Naive thymus-derived CD8-positive, alpha-beta T cell (primary cell): ENCODE measurements at places on chromosomes 2 and 18. TPM values are rescaled to one million over a fixed set of nuclear protein-coding genes. Genes with fewer than 3 reads are reported as not detected.

DNA sequence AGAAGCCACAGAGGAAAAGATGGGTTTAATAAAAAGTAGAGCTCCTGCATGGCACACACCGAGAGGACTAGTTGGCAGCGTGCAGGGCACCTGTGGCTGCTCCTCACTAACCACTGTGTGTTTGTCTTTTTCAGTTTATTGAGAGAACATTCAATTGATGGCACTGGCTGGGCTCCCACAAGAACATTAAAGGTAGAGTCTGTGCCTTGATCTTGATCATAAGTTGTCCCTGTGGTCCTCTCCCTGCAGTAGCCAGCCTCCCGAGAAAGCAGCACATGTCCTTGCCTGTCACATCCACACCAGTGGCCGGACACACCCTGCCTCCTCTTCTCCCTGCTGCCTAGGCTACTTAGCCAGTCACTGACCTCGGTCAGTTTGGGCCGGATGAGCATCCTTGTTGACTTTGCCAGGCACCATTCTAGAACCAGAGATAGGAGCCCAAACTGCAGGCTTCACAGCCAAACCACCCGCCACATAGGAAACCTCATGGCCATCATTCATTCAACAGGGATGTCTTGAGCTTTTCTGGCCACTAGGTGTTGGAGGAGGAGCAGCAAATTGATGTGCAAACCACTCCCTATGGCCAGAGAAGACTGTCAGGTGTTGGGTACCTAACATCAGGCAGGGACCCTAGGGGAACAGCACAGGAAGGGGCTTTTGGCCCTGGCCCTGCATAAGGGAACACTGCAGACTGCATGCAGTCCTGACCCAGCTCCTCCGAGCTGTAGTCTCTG is 30.2 kb upstream of the SCLY start:
- no peak for DNase-seq

- no peak for DNase-seq
Measured at GRCh38 chr2:129901754-129902415, 77.6 kb upstream of the RAB6C start.

- no peak for DNase-seq
Measured at GRCh38 chr2:207184768-207185167, 19.0 kb upstream of the KLF7 start.

- no peak for DNase-seq
Measured at GRCh38 chr2:136254681-136255080, 136.7 kb upstream of the CXCR4 start.

GRCh38 chr2:27025281-27025800 is 7.4 kb upstream of the TMEM214 start:
- DNase-seq = no peak

GRCh38 chr2:86645752-86646151 is 22.1 kb upstream of the RNF103 start:
- DNase-seq = no peak

GRCh38 chr2:62435720-62436119 is 70.3 kb downstream of the TMEM17 start:
- no peak for DNase-seq

GRCh38 chr2:205717999-205718398 is 35.7 kb downstream of the NRP2 start:
- no peak for DNase-seq

- DNase-seq = no peak
Measured at GRCh38 chr2:64135421-64135820, 8.8 kb downstream of the PELI1 start.

DNA sequence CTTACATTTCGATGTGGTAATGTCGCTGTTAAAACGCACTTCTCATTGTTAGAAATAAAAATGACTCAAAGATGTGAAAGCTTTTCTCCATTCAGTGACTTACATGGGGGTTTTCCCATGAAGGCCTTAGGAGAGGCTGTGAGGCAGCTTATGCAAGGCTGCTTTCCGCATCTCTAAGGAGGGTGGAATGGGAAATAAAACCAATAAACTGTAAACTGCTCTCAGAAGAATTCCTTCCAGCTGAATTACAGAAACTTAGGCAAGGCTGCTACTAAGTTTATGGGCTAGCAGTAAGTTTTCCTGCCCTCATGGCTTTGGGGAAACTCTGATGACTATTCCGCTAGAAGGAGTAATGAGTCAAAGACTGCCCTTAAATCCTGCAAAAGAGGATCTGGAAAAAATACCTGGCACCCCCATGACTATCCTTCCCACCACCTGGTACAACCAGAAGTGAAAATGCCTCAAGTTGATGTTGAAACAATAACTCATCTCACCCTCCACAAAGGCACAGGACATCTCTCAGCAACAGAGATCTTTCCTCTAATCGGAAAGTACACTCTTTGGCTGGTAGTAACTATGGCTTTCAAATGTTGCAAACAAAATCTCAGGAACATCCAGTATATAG is 97.7 kb upstream of the SMAD7 start:
- DNase-seq = no peak

DNA sequence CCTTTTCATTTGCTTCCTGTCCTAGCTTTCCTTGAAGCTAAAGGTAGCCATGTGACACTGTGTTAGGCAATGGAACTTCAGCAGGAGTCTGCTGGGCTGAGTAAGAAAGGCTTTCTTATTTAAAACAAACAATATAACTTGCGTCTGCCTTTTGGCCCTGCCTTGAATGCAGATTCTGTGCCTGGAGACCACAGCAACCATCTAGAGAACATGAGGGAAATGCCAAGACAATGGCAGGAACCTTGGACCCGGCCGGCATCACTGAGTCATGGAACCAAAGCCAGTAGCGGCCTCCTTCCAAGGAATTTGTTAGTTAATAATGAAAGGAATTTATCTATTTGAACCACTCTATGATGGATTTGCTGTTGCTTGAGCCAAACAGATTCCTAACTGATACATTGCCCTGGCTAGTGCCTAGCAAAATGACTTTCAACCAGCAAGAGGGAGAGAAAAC is 207.5 kb upstream of the EPHA4 start:
- DNase-seq = no peak

DNA sequence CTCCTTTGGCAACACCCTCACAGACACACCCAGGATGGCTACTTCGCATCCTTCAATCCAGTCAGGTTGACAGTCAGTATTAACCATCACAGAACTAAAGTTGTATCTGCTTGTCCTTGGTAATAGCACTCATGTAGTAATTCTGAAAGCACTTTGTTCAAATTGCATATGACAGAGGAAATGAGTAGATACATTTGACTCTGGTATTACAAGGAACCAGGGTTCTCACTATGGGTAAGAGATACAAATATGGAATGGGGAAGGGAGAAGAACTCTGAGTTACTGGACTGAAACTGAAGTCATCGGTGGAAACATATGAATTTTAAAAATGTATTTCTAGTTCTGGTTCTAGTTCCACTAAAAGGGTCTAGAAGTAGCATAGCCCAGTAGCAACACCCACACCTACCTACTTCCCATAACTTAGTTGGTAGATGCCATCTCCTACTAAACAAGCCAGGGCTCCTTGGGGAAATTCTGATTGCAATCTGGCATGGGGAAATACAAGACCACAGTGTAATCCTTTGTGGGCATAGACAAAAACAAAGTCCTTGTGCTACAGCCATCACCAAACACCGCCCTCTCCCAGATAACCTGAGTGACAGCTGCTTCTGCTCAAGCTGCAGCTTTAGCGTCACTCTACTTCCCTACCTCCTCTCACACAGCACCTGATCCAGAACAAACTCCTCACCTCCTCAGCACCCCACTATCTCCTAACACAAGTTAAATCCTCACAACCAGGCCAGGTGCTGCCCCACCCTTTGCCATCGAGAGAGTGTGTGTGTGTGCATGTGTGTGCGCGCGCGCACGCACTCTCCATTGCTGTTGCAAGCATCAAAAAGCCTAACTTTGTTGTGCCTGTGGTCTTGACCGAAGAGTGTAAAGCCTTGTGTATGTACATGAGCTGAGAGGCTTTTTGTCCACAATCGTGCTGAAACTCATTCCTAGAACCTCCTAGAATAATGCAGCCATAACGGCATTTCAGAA is 31.4 kb upstream of the CD226 start:
- DNase-seq = no peak

DNA sequence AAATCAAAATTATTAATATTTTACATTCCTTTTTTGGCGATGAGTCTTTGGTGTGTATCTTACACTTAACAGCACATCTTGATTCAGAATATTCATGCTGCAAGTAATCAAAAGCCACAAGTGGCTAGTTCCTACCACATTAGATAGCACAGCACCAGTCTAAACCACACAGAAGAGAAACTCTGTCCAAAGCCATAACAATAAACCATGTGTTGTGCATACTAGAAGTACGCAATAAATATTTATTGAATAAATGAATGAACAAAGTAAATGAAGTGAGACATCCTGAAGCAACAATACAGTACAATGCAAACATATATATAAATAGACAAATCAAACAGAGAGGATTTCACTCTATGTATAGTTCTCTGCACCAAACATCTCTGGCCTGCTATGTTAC is 287.3 kb downstream of the EXOC6B start:
- no peak for DNase-seq

DNA sequence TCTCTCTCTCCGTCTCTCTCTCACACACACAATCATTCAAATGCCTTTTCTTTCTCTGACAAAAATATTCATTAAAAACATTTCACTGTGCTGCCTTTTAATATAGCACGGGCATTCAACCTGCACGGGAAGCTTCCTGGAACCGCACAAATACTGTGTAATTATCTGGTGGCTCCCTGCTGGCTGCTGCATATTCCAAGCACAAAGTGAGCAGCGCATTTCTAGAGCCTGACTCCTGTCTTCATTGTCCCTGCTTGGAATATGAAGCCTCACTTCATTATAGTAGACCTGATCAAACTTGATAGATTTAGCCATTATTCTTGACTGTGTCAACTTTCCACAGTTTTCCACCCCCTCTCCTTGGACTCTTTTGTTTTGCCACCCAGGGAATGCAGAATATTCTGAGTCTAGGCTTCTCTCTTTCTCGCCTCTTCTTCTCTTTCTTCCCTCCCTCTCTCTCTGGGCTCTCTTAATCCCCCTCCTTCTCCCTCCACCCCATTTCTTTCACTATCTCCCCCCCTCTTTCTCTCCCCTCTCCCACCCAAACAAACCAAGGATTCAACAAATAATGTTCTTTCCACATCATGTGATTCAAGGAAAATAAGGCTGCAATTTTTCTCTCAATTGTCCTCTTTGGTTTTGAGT is 672.1 kb upstream of the FANCL start:
- DNase-seq = no peak

DNA sequence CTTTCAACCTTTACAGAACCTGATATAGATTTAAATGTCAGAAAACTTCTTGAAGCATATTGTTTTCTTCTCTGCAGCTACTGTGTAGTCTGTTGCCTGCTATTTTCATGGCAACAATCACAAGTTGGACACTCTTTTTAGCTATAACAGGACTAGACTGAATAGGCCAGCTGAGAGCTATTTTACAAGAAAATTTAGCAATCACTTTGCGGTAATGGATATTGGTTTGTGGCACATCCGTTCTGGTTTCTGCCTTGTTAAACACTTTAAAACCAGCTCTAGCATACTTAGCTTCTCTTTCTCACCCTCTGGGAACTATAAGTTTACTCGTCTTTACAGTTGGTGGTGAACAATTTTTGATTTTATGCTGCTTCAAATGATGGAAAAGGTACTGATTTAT is 125.7 kb downstream of the MAP2 start:
- DNase-seq = no peak

- DNase-seq = no peak
Measured at GRCh38 chr2:11213090-11213638, 57.9 kb downstream of the SLC66A3 start.

DNA sequence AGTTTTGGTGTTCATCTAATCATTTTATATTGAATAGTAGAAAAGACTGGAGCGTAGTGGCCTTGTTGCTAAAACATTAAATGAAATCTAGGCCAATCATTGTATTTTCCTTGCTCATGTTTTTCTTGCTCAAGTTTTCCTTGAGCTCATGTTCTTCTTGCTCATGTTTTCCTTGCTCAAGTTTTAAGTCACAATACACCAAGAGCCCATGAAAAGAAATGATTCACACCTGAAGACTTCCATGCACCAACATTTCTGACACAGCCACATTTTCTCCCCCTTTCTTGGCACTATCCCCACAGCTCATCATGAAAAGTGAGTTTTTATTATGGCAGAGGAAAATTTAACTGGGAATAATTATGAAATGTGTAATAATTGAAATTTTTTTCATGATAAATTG is 92.0 kb downstream of the LRP1B start:
- DNase-seq = no peak

DNA sequence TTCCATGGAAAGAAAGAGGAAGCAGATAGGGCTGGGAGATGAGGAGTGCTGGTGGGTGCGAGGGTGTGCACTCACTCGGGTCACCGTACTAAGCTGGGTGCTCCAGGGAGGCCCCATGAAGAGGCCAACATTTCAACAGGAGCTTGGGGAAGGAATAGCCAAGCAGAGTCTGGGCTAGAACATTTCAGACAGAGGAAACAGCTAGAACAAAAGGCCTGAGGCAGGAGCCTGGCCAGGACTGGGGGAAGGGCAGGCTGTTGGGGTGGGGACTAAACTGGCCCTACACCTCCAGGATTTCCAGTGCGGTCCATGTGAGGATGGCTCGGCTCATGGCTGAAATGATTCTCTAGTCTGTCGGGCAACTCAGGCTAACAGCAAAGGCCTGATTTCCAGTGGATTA is 90.8 kb downstream of the ZFP36L2 start:
- DNase-seq = no peak

DNA sequence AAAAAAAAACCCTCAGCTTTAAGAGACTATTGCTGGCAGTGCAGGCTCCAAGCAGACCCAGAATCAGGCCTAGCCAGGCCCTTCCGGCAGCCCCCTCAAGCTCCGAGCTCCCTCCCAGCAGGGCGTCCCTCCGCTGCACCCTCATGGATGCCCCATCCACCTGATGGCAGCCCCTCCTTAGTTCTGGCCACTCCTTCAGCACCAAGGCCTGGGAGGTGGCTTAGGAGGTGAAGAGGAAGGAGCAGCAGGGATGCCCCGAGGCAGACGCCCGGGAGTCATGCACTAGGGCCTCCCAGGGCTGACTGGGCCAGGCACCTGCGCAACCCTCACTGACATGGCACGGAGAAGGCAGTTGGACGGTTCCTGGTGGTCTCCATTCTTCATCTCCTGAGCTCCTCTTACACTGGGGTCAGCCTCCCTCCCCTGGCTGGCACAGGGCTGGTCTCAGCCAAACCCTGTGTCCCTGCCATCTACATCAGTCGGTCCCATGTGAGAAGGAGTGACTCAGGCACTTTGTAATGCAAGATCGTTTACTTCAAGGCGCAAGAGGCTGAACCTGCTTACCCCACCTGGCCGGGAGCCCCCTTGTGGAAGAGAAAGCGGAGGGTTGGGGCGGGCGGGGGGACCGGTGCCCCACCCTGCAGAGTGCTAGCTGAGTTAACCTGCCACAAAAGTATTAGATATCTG is 53.5 kb upstream of the ID2 start:
- no peak for DNase-seq

DTNB gene
- 16.3 TPM for polyA plus RNA-seq

VWC2L gene
- polyA plus RNA-seq = not detected

LCT gene
- polyA plus RNA-seq = not detected

GNAL gene
- polyA plus RNA-seq = not detected

MSGN1 gene
- polyA plus RNA-seq = not detected

ARHGAP15 gene
- polyA plus RNA-seq = 253 TPM

GBX2 gene
- polyA plus RNA-seq = not detected

GMPPA gene
- 17.0 TPM for polyA plus RNA-seq

CRYGD gene
- not detected for polyA plus RNA-seq

SYT4 gene
- polyA plus RNA-seq = not detected

ANKRD23 gene
- polyA plus RNA-seq = 0.15 TPM
